ENCODE measurements at places on chromosomes 6 and 20.

DNA sequence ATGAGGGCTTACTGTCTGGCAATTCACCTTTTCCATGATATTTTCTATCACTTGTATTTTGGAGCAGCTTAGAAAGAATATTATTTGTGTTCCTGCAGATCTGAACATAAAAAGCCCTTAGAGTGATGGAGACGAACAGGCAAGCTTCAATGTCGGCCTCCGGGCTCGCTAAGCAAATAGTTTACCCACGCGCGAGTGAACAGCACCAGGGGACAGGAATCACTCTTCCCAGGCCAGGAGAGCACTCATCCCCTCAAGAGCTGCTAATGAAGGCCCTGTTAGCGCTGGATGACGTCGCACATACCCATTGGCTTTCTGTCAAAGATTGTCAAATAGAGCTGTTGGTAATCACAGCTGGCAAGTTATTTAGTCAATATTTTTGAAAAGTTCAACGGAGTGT, 395.7 kb downstream of the ZFAND3 start:
- no peak for DNase-seq

- DNase-seq: no peak
Measured at GRCh38 chr6:77124604-77125003, 338.7 kb downstream of the HTR1B start.

- peak; percentile 22 for DNase-seq
Measured at GRCh38 chr20:37194621-37195417, 15.5 kb upstream of the MROH8 start.

DNA sequence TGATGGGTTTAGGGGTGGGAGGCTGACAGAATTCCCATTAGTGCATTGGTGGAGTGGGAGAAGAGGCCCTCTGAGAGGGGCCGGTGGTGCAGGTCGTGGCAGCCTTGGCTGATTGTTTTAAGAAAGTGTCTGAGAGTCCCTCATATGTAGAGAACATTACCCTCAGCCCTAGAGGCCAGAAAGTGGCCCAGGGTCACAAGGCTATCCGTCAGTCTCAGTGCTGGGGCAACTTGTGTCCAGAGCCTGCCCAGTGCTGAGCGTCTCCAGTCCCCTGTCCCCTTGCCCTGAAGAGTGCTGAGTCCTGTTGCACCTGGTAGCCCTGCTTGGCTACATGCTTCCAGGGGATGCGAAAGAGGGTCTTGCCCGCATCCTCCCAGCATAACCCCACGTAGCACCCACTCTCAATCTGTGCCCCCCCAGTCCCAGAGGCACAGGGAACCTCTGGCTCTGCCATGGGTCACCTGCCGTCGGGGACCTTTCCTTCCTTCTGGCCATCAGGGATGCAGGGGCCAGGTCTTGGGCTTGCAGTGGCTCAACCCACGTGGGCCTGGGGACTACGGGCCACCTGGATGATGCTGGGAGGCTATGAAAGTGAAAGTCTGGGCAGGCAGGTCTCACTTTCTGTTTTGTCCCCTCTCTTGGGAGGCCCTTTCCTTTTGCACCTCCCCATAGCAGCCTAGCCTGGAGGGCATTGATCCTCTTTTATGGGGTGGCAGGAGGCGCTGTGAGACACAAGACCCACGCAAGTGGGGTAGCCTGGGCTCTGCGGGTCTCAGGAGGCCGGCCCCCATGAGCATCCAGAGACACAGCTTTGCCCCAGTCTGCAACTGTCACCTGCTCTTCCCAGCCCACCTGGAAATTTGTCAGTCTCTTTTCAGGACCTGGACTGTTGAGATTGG, 12.2 kb downstream of the DUSP15 start:
- DNase-seq: no peak

- no peak for DNase-seq
Measured at GRCh38 chr6:72621291-72622093, at the start of gene KCNQ5. Gene KCNQ5 (plus strand): TSS chr6:72622064.

GRCh38 chr6:74689601-74690000, 516.3 kb downstream of the COL12A1 start:
- DNase-seq: no peak

DNA sequence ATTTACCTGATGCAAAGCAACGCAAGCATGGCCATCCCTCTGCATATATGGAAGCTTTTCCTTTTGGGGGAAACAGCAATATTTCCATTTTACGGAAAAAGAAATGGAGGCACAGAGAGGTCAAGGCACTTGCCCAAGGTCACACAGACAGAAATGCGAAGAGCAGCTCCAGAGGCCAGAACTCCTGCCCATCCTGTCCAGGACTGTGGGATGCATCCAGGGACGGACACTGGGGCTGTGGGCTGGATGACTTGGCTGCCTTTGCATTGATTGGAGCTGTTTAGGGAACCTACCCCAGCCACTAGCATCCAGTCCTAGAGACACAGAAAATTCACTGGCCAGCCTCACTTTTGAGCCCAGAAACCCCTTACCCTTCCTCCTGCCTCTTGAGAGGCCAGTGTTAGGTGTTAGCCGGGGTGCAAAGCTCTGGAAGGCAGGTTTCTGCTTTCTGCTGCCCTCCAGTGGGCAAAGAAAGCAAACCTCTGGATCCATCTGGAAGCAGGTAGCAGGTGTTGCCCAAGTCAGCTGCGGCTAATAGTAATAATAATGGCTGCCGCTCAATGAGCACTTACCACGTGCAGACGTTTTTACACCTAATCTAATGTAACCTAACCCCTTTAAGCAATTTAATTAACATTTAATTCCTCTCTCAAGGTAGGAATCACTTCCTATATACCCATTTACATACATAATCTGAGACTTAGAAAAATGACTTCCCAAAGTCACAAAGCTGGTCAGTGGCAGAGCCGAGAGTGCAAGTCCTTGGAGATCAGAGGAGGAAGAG, 31.7 kb upstream of the CCN5 start:
- DNase-seq: peak; percentile 53

All from CD4-positive, alpha-beta memory T cell (primary cell).